Panc1 (cell line): ENCODE measurements at places on chromosomes 5 and 9. TPM values are rescaled to one million over a fixed set of nuclear protein-coding genes. Genes with fewer than 3 reads are reported as not detected.

Gene C8G
- total RNA-seq, result 2.9 TPM

- DNase-seq, result no peak
These were observed 2177.9 kb upstream of the C9orf72 start for GRCh38 chr9:29751226-29751625.

DNA sequence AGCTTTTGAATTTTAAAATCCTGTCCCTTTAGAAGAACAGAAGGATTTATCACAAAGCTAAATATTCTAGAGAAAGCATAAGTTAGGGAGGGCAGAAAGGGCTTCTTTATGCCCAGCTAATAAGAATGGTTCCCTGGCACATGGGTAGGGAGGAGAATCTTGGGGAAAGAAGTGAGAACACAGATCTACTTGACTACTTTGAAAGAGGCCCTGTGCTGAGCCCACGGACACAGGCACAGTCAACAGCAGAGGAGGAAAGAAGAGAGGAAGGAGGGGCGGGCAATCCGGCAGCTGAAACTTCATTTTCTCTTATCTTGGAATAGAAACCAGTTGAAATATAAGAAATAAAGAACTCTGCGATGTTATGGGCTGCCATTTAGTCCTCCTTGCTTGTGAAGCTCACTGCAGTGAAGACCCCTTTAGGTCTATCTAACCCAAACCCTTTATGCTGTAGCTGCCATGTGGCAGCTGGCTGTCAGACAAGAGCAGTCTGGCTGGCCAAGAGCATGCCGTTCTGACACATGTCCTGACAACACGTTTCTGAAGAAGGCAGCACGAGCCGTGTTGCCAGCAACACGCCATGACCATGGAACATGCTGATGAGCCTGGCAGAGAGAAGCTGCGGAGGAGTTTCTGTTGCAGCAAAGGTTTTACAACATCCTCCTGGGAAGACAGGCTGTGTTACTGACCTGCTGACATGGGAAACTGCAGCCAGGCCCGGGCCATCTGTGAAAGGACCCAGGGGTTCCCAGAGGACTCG, 34.2 kb downstream of the ABLIM3 start:
- no peak for DNase-seq

DNA sequence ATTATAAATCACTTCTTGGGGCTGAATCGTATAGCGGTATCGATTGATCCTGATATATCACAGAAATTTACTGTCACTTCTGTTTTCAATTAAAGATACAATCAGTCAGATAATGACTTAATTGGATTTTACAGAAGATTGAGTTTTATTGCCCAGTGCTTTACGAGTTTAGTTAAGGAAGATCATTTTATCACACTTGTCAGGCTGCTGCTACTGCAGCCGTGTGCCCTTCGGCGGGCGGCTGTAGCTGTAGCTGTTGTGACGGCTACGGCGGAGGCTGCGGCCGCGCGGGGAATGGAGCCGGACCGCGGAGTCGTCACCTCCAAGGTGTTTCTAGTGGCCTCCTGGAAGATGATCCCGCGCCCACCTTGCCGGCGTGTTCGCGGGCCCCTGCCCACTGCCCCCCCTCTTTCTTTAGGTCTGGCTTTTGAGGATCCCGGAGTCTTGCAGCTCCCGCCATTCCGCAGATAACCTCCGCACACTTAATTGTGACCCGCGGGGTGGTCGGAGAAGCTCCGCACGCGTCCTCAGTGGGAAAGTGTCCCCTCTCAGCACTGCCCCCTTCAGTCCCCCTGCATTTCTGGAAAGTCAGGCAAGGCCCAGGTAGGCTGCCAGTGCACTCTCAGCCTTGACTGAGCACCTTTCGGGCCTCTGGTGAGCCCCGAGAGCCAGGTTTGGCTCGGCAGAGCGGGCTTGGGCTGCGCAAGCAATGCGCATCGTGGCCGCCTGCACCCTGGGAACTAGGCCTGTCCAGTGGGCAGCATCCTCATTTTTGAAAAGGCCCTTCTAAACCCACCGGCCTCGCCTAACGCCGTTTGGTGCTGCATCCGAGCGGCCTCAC, 6.9 kb upstream of the DMRT3 start:
- DNase-seq, result no peak

DNA sequence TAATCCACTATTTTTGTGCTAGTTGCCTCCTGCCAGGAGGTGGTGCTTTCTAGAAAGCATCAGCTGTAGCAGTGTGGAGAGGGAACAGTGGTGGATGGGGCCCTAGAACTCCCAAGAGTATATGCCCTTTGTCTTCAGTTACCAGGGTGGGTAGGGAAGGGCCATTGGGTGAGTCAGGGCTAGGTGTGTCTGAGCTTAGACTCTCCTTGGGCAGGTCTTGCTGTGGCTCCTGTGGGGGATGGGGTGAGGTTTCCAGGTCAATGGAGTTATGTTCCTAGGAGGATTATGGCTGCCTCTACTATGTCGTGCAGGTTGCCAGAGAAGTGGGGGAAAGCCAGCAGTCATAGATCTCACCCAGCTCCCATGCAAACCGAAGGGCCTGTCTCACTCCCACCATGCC, 11.3 kb upstream of the ADAMTS12 start:
- no peak for DNase-seq
